ENCODE measurements at places on chromosomes 12 and 14.
A peak's percentile ranks its signal among the peaks of the same experiment; 100 is the strongest.

GRCh38 chr12:6346235-6346832, 4.5 kb upstream of the TNFRSF1A start:
- DNase-seq, result no peak

DNA sequence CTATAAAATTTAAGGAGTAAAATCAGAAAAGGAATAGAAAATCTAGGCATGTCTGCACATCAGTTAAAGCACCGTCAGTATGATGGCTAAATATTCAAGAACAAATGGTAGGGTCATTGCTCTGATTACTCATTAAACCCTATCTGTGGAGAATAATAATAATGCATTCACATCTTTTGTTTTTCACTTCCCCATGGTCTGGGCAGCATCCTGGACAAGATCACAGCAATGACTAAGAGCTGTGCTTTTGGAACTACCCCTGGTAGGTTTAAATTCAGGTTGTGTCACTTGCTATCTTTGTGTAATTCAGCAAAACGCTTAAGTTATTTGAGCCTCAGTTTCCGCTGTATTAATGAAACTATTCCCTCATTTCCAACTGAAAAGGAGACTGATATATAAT, 33.1 kb downstream of the C12orf42 start:
- no peak for DNase-seq

- no peak for DNase-seq
These were observed 37.5 kb upstream of the CIT start for GRCh38 chr12:119914666-119915065.

GRCh38 chr12:11621797-11622423, 27.6 kb upstream of the ETV6 start:
- no peak for DNase-seq

- DNase-seq, result no peak
These were observed 16.1 kb downstream of the TAMALIN start for GRCh38 chr12:52022841-52023181.

GRCh38 chr12:132065609-132066344, 78.3 kb downstream of the DDX51 start:
- DNase-seq, result no peak

DNA sequence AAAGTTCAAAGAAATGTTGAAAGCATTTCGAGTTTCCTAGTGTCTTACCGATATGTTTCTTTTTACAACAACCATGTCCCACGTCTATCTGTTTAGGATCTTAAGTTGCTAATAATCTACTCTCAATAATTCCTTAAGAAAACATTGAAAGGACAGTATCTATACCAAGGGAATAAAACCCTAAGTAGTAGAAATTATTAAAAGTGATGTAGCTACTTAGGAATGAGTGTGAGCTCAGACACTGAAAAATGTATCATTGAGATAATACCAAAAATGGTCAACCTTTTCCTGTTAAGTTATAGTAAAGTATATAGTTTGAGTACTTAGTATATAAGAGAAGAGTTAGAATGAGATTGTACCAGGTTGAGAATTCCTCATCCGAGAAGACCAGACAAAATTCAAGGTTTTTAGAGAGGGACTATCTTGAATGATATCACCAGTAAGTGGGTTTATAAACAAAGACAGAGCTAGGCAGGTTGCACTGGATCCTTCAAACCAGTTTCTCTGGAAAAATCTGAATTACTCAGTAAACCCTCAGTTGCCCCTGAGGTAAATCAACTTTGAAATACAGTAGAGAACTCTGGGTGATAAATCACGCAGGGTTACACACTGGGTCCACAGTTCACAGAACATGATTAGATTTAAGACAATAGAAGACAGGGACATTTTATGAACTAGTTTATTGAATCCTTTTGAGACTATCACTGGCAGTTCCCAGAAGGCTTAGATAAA, 96.8 kb downstream of the ERGIC2 start:
- no peak for DNase-seq

GRCh38 chr14:24430143-24430681, 458 bp downstream of the KHNYN start:
- DNase-seq, result no peak

GRCh38 chr14:96502621-96503305, 581 bp downstream of the PAPOLA start:
- DNase-seq, result peak; percentile 2

DNA sequence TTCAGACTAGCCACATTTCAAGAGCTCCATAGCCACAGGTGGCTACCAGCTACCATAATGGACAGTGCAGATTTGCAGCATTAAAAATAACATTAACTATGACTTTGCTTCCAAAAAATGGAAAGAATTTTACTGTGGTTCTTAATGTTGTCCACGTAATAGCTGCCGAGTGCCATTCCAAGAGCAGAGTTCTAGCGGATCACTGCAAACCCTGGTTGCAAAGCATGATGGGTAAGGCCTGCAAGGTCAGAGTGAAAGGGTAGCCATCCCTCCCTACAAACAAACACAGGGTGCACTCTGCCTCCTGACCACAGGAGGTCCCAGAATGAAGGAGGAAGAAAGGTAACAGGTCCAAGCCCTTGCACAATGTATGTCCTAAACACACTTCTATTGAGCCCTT, 157.6 kb downstream of the DPF3 start:
- DNase-seq, result no peak

DNA sequence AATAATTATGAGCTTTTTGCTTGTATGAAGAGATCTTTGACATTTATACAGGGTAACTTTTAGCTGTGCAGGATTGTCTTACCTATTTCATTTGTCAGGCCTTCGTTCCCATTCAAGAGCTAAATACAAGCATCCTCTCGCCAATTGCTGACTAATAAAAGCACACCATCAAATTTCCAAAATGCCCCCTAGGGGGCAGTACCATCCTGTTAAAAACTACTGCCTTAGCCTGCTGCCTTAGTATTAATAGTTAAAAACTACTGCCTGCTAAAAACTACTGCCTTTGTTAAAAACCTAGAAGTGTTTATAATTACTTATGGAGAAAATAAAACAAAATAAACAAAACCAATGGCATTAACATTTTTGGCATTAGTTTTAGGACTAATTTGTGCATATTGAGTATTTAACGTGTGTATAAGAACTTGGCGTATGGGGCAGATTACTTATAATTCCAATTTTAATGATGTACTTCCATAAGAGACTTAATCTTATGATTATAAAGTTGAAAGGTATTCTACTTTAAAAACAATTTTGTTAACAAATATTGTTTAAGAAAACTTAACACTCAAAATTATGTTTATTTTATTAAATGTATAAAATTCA, 3.0 kb upstream of the IFI27L2 start:
- DNase-seq, result peak; percentile 42

- DNase-seq, result no peak
These were observed 82.2 kb downstream of the PTPRO start for GRCh38 chr12:15404485-15404884.

DNA sequence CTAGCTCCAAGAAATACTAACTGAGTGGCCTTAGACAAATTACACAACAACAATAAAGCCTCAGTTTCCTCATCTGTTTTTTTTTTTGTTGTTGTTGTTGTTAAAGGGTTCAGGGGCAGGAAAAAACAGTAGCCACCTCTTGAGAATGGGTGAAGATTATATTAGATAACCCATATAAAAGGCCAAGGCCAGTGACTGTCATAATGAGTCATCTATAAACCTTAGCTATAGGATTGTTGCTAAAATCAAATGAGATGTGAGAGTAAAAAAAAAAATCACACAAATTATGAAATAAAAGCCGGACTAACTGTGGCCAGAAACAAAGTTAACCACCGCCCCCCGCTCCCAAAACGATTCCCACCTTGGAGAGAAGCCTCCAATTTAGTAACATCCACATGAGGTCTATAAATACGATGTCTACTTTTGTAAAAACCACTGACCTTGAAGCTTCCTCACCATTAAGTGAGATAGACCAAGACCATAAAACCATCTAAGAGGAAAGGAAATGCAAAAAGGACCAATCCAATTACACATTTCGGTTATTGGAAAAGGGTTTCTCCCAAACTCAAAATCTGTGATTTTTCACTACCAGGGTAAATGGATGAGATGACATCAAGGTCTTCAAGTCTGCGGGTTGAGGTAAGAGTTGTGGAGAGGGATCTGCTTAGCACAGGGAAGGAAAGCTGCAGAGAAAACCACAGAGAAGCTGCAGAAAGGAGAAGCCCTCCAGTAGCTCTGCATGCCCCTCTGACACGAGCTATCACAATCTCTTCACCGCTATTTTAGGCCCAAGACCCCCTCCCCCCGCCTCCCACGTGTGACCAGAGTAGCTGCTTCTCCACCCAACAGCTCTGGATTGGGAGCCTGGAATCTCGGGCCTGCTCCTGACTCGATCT, 1.0 kb downstream of the NAA25 start:
- no peak for DNase-seq

- DNase-seq, result no peak
These were observed 294.3 kb downstream of the APAF1 start for GRCh38 chr12:98939350-98939749.

- DNase-seq, result no peak
These were observed 29.8 kb upstream of the PLBD1 start for GRCh38 chr12:14597480-14597879.

GRCh38 chr14:51479584-51480325, 172.0 kb upstream of the FRMD6 start:
- DNase-seq, result no peak

GRCh38 chr12:62912644-62913043, 22.3 kb downstream of the PPM1H start:
- DNase-seq, result no peak

DNA sequence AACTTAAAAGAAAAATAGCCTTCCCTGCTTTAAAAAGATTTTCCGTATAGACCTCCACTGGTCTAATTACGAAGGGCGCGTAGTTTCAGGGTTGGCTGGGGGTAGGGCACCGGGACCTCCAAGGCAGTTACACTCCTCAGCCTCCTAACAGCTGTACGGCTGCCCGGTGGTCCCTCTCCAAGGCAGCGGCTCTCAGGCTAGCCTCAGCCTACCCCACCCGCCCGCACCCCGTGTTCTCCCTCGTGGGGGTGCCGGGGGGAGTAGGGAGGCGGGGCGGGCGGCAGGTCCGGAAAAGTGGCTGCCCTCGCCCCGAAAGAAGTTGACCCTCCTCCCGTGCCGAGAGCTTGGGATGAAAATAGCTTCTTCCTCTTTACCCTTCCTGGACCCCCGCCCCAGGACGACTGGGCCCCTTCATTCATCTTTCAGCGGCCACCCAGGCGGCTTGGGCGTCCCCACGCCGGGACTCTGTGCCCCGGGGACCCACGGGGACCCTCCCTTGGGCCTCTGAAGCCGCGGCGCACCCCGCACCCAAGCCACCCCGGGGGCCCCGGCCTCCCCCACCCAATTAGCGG, 991 bp upstream of the RCOR1 start:
- DNase-seq, result peak; percentile 11

GRCh38 chr12:64716371-64716770, 42.8 kb downstream of the GNS start:
- DNase-seq, result no peak

- DNase-seq, result no peak
These were observed 4.5 kb downstream of the DDX47 start for GRCh38 chr12:12817616-12818015.

DNA sequence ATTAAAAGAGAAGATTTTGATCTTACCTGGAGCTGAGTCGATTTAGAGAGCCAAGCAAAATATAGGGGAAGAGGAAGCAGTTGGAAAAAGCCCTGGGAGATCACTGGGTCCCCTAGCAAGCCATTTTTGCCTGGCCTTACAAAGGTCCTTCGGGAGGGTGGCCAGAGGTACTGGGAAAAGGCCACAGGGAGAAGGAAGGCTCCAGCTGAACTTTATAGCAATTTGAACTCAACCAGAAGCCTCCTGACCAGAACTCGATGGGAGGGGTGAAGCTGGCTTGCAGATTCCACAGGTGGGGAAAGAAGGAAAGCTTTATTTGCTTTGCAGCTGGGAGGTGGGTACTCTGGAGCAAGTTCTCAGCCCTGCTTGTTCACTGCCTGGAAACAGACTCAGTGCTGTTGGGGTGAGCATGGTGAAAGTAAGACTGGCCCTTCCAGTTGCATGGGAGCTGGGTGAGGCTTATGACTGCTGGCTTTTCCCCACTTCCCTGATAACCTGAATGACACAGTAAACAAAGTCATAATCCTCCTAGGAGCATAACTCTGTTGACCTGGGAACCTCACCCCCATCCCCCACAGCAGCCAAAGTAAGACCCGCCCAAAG, 855.8 kb downstream of the FSCB start:
- no peak for DNase-seq

GRCh38 chr14:91417983-91418386, 365 bp upstream of the CCDC88C start:
- DNase-seq, result no peak

GRCh38 chr12:4526923-4527546, 11.7 kb upstream of the RAD51AP1 start:
- no peak for DNase-seq

GRCh38 chr12:19885093-19885812, 446.0 kb downstream of the AEBP2 start:
- DNase-seq, result no peak

DNA sequence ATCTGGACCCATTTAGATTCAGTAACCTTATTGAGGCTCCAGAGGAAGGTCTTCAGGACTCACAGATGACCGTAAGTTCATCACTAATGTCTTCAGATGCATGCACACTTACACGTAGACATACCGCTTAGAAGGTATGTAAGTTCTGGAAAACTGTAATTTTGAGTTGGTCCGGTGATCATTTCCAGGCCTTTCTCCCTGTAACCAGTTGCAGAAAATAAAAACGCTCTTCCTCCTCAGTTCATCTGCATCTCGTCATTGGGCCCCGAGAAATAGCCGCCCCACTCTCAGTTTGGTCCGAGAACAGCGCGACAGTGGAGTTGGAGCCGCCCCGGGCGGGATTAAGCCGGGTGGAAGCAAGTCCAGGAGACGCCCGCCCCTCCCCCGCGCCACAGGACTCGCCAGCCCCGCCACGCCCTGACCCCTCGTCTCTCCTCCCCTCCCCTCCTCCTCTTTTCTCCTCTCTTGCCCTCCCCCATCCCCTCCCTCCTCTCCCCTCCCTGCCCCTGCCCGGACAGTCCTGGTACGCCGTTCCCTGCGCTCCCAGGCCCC, 83.7 kb downstream of the TNFAIP2 start:
- DNase-seq, result no peak

GRCh38 chr14:78302841-78303240, 132.7 kb downstream of the NRXN3 start:
- no peak for DNase-seq

- DNase-seq, result no peak
These were observed 5.7 kb upstream of the KLRK1 start for GRCh38 chr12:10395390-10395998.

DNA sequence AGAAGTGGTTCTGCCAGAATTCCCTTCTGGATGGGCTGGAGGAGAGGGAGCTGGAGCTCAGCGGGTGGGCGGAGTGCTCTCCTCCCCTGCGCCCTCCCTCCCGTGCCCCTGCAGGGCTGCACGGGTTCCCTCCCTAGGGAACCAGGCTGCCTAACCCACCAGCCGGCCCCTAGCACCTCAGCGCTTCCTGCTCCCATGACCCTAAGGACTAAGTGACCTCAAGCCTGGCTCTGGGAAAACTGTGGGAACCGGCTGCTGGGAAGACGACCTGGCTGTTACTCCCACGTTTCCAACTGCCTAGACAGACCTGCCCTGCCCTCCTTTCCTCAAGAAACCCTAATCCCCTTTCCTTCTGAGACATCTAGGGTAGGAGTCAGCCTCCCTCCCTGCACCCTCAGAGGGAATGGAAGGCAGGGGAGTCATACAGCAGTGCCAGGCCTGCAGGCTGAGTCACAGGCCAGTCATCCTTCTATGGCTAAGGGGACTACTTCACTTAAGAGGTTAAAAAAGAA, 31.5 kb downstream of the SLC6A12 start:
- DNase-seq, result no peak

GRCh38 chr12:120141336-120141735, 24.8 kb upstream of the RAB35 start:
- no peak for DNase-seq

All from activated T-helper 1 cell treated with anti-CD3 and anti-CD28 coated beads, Interleukin-2, amount 50 U/mL, for 16 hours (primary cell).